Osteoblast (primary cell): ENCODE measurements at places on chromosomes 16 and 17. TPM values are rescaled to one million over a fixed set of nuclear protein-coding genes. Genes with fewer than 3 reads are reported as not detected.

Gene SBK1
- total RNA-seq: not detected in 2 replicates

DNA sequence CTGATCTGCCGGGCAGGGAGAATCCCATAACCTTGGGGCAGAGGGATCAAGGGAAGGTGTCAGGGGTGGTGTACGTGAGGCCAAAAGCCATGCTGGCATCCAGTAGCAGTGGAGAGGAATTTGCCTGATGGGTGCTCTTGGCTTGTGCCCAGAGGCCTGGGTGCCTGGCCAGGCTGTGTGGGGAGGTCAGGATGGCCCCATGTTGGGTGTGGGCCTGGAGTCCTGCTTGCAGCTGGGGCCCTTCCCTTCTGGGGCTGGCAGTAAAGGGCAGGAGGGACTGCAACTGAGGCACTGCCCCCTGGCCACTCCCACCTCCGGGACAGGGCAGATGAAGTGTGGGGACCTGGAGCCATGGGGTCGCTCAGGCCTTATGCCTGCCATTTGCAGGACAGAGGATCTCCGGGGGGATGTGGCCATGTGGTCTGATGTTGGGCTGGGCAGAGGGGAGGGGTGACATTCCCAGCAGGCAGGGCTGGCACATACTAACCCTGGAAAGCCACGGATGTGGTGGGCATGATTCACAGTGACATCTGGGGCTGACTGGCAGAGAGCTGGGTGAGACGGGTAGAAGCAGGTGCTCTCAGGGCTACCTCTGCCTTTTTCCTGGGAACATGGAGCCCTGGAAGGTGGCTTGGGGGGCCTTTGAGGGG, 3.5 kb downstream of the FMNL1 start:
- DNase-seq: peak; percentile 92

GRCh38 chr17:50440838-50441829, 15.1 kb downstream of the ACSF2 start:
- no peak for DNase-seq

- DNase-seq: no peak
These were observed 4.2 kb upstream of the C17orf107 start for GRCh38 chr17:4895121-4895520.

- peak; percentile 98 for DNase-seq
These were observed 10.4 kb downstream of the NHERF1 start for GRCh38 chr17:74758848-74759168.

- DNase-seq: peak; percentile 92
These were observed 54.3 kb upstream of the SREBF1 start for GRCh38 chr17:17890773-17891759.
